Skeletal muscle cell (primary cell): ENCODE measurements at places on chromosomes 6 and 20.

DNA sequence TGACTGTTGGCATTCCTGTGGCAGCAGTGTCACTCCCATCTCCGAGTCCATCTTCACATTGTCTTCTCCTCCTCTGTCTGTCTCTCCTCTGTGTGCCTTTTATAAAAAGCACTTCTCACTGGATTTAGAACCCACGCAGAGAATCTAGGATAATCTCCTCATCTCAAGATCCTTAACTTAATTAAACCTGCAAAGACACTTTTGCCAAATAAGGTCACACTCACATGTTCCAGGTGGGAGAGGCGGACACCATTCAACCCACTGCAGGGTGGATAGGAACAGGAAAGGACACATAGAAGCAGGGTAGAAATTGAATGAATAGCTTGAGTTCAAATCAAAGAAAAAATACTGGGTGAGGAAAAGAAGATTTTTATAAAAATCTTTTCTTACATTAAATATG lies 292.5 kb downstream of the PHACTR1 start:
- DNase-seq: no peak

- no peak for DNase-seq
These were observed 52.4 kb downstream of the ATP9A start for GRCh38 chr20:51715856-51716185.

DNA sequence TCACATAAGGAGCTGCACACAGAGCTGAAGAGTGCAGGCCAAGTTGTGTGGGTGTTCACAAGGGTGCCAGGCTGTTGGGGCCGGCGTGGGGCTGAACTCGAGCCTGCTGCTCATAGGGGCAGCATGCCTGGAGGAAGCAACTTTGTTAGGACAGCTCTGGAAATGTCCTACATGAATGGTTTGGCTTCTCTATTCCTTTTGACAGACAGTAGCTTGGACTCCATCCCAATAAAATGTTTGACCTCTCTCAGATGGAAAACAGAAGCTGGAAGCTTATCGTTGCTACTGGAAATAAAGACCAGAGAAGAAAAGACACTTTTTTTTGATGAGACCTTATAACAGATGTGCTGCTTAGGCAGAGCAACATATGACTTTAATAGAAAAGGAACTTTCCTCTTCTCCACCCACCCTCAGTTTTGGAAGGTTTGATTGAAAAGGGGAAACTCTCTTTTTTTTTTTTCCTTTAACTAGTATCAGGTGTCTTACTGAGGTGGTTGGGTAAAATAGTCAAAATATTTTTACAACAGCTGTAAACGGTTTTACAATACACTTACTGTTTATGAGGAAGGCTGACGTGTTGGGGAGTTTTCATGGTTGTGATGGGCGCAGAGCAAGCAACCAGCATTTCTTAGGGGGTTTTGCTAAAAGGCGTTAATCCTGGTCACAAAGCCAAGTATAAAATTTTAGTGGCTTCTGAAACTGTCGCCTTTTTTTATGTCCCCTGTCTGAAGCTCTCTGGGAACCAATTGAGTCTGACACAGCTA lies 80.7 kb upstream of the EEF1E1 start:
- DNase-seq: no peak

GRCh38 chr6:36068012-36068392 lies 40.4 kb downstream of the MAPK14 start:
- no peak for DNase-seq

- DNase-seq: peak; percentile 0
These were observed 218.1 kb upstream of the GJE1 start for GRCh38 chr6:141914646-141915045.

DNA sequence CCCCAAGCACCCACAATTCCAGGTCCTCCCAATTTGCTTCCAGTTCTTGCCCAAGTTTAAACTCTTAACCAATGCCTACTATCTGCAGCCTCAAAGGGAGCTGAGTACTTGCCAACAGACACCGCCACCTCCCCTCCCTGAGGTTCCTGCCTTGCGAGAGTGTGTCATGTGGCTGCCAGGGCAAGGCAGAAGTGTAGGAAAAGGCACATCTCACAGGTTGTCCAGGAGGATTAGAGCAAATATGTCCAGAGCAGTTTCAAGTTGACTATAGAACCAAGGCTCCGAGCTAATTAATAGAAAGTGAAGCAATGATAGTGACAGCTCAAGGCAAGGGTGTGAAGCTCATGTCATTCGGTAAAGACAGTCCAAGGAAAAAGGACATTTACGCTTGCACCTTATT lies 127.8 kb downstream of the ATXN1 start:
- DNase-seq: no peak

- no peak for DNase-seq
These were observed 1158.7 kb upstream of the EYS start for GRCh38 chr6:66865771-66866170.

DNA sequence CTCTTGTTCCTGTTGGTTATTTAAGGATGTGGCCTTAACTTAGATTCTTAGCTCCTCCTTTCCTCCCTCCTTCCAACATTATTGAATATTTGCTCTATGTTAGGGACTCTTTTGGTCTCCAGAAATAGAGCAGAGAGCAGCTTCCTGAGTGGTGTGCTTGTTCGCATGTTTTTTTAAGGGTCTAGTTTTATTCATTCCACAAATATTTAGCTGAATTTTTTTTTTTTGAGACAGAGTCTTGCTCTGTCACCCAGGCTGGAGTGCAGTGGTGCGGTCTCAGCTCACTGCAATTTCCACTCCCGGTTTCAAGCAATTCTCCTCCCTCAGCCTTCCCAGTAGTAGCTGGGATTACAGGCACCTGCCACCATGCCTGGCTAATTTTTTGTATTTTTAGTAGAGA lies 169.2 kb downstream of the ZFAND3 start:
- no peak for DNase-seq

DNA sequence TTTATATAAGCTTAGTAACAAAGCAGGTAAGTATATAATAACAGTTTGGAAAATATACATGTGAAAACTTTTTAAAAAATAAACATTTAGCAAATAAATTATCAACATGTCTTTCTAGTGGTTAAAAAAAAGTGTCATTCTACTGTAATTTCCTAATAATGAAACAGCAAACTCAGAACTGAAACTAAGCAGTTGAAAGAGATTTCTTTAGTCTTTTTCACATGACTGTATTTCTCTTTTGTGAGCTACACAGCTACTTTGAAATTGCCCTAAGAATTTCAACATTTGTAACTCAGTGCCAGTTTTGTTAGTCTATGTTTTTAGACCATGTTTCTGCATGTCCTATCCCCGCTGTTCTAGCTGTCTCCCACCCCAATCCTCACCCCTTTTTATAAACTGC lies 28.4 kb upstream of the SDHAF4 start:
- no peak for DNase-seq
